Glutamatergic neuron (in vitro differentiated cells): ENCODE measurements at places on chromosomes 12 and 14. TPM values are rescaled to one million over a fixed set of nuclear protein-coding genes. Genes with fewer than 3 reads are reported as not detected.

TEAD4 gene
- 3.8 TPM for total RNA-seq

PTPN21 gene
- total RNA-seq, result 63.0 TPM

DNA sequence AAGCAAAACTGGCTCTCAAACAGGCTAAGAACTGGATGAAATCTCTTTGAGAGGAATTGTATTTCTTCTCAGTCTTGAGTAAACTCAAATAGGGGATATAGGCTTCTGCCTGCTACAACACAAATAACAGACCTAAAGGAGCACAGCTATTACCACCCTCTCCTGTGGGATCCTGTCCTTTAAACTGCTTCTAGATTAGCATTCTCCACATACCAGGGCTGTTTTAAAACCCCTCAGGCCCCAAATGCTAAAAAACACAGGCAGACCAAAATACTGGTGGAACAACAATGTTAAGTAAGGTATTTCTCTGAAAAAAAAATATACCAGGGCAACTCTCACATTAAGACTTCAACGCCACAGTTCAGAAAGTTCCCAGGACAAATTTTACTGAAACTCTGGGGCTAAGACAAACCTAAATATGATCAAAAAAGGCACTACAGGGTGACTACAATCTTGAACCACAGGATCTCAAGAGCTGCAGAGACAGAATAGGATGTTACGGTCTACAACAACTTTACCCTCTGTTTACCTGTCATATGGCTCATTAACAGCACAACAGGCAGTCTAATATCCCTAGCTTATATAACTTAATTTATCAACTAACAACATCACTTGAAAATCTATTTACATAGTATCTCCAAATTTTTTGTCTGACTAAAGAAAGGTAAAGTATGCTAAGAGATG is 7.2 kb downstream of the CPNE8 start:
- H3K27me3 ChIP-seq, result no peaks in the 10 kb centered on the region
- no peak overlapping the region for H3K4me3 ChIP-seq
- H3K4me1 ChIP-seq, result no peaks in the 10 kb centered on the region

DNA sequence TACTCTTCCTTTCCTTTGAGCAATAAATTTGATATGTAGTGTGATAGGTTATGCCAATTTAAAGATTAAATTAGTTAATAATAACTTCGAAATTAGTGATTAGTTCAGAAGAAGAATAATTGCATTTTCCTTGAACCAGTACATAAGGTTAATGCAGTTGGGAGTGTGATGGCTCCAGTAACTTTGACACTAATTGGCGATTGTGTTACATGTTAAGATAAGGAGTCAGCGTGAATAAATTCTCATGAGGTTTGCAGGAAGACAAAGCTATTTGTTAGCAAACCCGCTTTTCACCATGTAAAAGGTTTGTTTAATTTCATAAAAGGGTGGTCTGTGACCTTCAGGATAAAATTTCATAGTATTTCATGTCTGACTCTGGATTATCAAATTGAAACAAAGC is 1226.8 kb downstream of the SLC16A7 start:
- no peak overlapping the region for H3K27ac ChIP-seq
- H3K27me3 ChIP-seq, result no peaks in the 10 kb centered on the region
- no peaks in the 10 kb centered on the region for H3K36me3 ChIP-seq
- H3K4me3 ChIP-seq, result no peak overlapping the region
